ENCODE measurements at places on chromosomes 2 and 18. TPM values are rescaled to one million over a fixed set of nuclear protein-coding genes. Genes with fewer than 3 reads are reported as not detected.
A peak's percentile ranks its signal among the peaks of the same experiment; 100 is the strongest.

MROH2A gene
- not detected for total RNA-seq

- DNase-seq, result no peak
Measured at GRCh38 chr2:59997371-59997770, 556.1 kb downstream of the BCL11A start.

DNA sequence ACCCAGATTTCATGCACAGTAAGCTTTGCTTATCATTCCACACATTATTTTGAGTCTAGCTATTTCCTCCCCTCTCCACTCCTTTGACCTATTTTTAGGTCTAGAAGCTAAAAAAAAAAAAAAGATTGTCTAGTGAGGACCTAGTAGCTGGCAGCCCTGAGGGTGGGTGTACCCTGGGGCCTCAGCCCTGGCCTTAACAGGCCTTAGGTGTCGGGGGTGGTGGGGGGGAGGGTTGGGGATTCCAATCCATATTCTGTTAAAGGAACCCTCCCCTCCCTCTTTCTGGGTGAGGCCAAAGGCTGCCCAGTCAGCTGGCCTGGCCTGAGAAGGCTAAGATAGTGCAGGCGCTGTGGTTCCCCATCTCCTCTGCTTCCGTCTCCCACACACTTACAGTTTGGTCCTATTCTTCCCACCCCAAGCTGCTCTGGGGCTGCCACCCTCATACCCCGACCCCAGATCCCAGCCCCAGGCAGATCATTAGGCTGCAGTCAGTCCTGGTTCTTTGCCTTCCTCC is 65.5 kb upstream of the HK2 start:
- DNase-seq, result peak; percentile 68

DNA sequence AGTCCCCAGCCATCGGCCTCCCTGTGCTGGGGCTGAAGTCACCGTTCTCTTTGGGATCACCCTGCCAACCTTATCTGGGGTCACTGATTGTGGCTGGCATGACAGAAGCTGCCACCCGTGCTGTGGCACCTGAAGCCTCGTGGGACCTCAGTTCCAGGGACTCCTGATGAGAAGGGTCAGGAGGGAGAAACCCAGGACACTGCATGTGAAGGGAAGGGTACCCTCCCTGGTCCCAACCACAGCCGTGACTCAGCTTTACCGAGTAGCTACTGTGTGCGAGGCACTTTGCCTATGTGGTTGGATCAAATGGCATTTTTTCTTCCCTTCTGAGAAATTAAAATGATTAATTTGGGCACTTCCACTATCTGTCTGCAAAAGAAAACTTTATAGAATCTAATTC is 64.4 kb downstream of the SP110 start:
- DNase-seq, result no peak
